Activated CD4-positive, alpha-beta T cell treated with anti-CD3 and anti-CD28 coated beads, Interleukin-2, amount 50 U/mL, for 16 hours (primary cell): ENCODE measurements at places on chromosomes 11 and 22.
A peak's percentile ranks its signal among the peaks of the same experiment; 100 is the strongest.

- DNase-seq, result no peak
Measured at GRCh38 chr11:96227244-96227643, 115.8 kb downstream of the MAML2 start.

DNA sequence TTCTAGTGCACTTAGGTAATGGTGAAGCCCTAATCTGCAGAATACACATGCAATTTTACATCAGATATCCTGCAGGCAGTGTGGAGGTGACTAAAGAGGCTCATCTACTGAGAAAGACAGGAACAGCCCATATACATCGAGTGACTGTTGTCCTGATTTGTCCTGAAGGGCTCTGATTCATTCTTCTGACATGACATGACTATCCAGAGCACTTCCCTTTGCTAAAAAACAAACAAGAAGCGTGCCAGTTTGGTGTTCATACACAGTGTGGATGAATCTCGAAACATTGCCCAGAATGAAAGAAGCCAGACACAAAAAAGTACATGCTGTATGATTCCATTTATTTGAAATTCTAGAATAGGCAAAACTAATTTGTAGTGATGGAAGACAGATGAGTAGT lies 48.0 kb upstream of the AMPD3 start:
- DNase-seq, result no peak

- no peak for DNase-seq
Measured at GRCh38 chr11:48011102-48011797, 30.9 kb downstream of the PTPRJ start.

DNA sequence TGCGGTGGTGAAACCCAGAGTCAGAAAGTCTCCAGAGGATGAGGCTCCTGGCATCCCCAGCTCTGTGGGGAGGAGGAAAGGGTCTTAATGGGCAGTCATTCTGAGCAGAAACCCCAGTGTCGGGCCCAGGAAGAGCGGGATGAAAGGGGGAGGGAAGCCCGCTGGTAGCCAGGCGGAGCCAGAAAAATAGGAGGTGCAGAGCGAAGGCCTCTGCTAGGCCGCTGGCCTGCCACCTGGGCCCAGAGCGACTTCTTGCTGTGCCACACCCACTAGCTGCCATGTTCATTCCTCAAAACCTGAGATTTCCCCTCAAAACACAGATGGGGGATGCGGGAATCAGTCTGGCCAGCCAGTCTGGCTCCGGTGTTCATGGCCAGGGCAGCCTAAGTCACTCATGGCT lies 650 bp upstream of the POU2AF3 start:
- DNase-seq, result no peak

- DNase-seq, result no peak
Measured at GRCh38 chr11:18081551-18081950, 24.3 kb downstream of the SAAL1 start.

- DNase-seq, result no peak
Measured at GRCh38 chr11:22707119-22707899, 40.9 kb downstream of the GAS2 start.

DNA sequence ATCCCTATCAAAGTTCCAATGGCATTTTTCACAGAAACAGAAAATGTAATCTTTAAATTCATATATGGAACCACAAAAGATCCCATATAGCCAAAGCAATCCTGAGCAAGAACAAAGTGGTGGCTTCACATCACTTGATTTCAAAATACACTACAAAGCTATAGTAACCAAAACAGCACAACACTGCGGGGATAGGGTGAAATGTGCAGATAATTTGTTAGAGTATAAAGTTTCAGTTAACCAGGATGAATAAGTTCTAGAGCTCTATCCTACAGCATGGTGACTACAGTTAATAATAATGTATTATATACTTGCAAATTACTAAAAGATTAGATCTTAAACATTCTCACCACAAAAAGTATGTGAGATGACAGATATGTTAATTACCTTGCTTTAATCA lies 55.5 kb downstream of the MAPK1 start:
- no peak for DNase-seq

DNA sequence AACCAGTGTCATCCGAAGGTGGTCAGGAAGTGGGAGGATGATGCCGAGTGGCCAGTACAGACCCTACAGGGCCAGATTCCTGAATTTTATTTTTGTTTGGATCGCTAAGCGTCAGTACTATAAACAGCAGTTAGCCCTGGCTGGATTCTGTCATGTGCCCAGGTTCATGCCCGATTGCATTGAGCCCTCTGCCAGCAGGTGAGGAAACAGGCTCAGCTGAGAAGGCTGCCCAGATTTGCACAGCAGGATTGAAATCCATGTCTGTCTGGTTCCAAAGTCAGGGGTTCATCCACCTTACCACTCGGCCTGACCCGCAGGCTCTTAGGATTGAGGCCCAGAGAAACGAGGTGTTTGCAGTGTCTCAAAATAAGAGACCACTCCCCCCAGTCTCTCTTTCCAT lies 9.1 kb upstream of the TBC1D22A start:
- no peak for DNase-seq

- peak; percentile 75 for DNase-seq
Measured at GRCh38 chr11:2466869-2467694, 22.3 kb downstream of the KCNQ1 start.

DNA sequence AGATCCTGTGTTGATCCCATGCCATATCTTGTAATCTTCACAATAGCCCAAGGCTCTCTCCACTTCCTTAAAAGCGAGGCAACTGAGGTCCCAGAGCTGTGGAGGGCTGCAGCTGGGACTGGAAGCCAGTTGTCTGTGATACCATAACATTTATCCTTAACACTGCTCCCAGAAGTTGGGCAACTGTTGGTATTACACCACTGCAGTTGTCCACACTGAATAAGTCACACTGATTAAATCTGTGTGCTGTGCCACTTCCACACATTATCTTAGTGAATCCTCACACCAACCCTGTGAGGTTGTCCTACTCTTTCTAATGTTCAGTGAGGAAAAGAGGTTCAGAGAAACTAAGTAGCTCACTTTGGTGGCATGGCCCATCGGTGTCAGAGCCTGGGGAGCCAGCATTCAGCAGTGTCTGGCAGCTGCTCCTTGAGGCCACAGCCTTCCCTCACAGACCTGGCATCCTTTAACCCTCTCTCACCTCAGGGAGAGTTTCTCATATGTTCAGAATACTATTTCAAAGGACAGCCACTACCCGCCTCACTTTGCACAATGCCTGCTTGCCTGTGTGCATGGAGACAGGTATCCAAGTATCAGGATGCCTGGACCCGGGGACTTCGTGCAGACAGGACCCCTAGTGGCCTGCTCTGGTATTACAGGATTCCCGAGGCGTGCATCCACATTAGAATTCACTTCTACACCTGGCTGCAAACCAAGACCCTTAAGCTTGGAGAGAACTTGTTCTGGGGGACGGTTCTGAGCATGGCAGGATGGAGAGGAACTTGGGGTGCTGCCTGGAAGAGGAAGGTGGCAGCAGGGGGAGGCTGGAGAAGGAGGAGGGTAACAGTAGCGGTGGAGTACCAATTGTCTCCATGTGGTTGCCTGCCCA lies 221.9 kb upstream of the TBCEL start:
- peak; percentile 31 for DNase-seq

DNA sequence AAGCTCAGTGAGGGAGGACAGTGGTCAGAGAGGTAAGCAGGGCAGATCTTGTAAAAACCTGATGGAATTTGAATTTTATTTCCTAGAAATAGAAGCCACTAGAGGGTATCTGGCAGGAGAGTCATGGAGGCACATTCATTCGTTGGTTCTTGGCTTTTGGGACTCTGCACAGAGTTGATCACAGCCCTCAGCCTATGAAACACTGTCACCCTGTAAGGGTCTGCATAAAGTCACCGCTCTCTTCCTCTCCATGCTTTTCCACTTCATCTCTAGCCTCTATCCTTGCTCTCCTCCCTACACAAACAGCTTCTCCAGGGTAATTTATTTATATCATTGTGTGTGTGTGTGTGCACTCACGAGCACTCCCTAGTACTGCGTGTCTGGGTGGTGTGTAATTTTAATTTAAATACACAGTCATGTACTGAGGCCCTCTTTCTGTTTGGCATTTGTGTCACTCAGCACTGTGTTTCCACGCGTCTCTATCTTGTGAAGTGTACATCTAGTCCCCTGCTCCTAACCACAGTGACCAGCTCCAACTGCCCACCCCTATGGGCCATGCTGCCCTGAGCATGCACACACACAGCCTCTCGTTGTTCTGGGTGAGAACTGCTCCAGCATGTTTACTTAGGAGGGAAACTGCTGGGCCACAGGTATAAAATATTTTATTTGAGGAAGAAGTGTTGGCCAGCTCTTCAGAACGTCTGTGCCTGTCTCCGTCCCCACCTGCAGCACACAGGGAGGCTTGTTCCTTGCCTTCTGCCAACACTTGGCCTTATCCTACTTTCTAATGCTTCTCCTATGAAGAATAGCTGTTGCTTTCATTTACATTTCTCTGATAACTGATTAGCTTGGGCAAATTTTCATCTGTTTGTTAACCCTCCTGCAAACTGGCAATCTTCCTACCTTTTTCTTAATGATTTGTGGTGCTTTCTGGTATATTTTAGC lies 4.5 kb downstream of the KCNQ1OT1 start:
- no peak for DNase-seq

- no peak for DNase-seq
Measured at GRCh38 chr22:28072066-28072465, 153.0 kb upstream of the PITPNB start.

DNA sequence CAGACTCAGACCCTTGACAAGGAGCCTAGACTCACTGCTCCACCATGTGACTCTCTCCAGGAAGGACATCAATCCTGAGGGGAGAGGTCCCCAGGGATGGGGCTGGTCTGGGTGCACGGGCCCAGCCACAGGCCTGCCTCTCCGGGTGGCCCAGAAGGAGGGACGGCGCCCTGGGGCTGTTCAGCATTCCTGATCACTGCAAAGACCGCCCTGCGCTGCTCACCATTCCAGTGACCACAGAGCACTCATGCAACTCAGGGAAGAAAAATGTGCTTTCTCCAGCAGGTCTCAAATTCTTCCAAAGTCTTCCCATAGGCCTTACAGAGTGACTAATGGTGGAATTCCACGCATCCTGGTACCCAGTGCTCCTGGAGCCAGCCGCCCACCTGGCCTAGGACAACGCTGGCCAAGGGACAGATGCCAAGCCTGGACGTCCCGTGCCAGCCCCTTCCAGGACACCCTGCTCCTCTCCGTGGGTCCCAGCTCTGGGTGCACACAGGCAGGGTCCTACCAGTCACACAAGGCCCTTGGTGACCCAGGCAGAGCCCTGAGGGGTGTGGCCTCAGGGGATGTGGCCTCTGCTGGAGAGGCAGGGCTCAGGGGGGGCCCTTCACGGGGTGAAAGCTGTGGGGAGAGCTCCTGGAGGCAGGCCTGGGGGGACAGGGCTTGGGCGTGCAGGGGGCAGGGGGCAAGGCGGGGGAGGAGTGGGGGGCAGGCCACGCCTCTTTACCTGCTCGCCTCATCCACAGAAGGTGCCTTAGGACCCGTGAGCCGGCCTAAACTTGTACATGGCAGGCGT lies 178.8 kb downstream of the IGLL1 start:
- DNase-seq, result no peak

DNA sequence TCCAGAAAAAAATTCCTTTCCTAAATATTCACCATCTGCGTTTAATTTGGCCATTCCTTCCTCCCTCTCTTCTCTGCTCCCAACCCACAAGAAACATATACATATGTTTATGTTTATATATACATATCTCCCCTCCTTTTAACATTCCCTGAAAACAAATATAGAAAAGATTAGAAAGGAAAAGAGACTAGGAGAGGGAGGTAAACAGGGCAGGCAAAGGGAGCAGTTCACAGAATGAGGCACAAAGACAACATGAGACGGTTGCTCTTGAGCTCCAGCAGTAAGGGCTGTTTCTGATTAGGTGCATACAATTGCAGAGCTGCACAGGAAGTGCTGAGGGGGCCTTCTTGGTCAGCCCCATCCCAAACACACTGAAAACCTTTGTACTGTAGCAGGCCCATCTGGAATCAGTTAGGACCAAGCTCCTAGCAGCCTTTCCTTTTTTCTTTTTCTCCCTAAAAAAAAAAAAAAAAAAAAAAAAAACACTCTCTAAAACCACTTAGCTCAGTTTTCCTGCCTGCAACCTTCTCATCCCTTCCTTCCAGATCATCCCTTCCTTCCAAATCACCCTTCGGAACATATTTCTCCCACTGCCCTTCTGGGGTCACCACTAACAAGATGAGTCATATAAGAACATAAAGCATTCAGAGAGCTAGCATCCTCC lies 57.0 kb downstream of the RBFOX2 start:
- DNase-seq, result no peak

GRCh38 chr22:42863349-42863961 lies 6.4 kb upstream of the ARFGAP3 start:
- DNase-seq, result peak; percentile 71

- DNase-seq, result no peak
Measured at GRCh38 chr11:34631737-34632104, 10.8 kb downstream of the EHF start.

- no peak for DNase-seq
Measured at GRCh38 chr11:19429108-19429760, 188.5 kb upstream of the E2F8 start.

- no peak for DNase-seq
Measured at GRCh38 chr22:45889539-45890350, 87.2 kb downstream of the WNT7B start.

DNA sequence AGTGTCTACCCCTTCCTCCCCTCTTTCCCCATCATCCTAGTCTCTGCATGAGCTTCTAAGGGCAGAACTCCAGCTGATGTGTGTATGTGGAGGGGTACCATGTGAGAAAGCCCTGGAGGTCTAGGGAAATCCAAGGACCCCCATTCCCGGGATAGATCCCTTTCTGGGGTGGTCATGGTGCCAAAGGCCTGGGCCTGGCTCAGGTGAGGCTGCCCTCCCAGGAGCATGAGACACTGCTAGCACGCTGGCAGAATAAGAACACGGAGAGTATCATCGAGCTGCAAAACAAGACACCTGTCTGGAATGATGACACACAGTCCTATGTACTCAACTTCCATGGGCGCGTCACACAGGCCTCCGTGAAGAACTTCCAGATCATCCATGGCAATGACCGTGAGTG lies 19.6 kb downstream of the TUB start:
- no peak for DNase-seq
